ENCODE measurements at places on chromosomes 16 and 17.

- DNase-seq = no peak
Measured at GRCh38 chr17:48470388-48471034, 40.5 kb upstream of the SKAP1 start.

DNA sequence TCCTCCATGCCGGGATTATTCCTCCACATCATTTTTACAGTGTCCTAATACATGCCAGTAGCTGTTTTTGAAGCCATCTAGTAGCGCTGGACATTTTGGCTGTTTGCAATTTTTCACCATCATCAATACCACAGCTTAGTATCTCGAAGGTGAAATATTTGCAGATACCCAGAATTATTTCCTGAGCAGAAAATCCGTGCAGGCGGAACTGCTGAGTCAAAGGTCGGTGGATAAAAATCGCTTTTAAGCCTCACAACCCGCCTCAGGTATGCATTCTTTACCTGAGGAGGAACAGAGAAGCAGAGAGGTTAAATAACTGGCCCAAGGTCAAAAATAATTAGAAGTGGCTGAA is 584 bp upstream of the TNRC6A start:
- no peak for DNase-seq

DNA sequence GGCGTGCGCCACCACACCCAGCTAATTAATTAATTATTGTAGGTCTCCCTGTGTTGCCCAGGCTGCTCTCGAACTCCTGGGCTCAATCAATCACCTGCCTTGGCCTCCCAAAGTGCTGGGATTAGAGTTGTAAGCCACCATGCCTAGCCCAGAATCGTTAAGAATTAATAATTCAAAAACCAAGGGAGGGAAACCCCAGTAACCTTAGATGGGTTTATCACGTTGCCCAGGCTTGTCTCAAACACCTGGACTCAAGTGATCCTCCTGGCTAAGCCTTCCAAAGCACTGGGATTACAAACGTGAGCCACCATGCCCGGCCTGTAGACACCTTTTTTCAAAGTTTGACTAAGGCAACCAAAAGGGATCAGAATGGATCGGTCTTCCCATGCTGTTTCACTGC is 21.6 kb downstream of the CD300LF start:
- DNase-seq = no peak

DNA sequence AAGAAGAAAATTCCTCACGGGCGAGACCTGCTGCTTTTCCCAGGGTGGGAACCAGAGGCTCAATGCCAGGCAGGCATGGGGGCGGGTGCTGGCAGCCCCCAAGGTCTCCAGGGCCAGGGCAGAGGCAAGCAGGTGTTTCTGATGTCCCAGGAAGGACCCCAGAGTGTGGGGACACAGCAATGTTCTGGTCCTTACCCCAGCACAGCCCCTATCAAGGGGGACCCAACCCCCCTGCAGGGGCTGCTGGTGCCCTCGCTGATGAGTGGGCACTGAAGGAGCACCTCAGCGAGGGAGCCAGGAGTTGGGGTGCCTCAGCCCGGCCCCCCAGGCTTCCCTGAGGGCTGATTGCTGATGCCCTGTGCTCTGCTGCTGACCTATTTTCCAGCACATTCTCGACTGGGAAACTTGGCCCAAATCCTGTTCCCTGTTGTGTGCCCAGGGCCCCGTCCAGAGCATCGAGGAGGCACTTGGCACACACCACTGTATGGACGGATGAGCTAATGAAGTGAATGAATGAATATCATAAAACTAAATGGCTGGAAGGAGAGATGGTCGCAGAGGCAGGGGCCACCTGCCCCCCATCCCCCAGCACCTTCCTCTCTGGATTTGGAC is 2.8 kb downstream of the DBNDD1 start:
- no peak for DNase-seq

GRCh38 chr17:19357351-19357750 is 5.2 kb downstream of the B9D1 start:
- no peak for DNase-seq

GRCh38 chr16:2223942-2224486 is 623 bp downstream of the E4F1 start:
- peak; percentile 33 for DNase-seq

GRCh38 chr16:28001184-28001583 is 62.3 kb downstream of the GSG1L start:
- DNase-seq = no peak

- no peak for DNase-seq
Measured at GRCh38 chr16:85836706-85837582, 37.4 kb downstream of the COX4I1 start.

- no peak for DNase-seq
Measured at GRCh38 chr17:71919186-71919585, 201.6 kb upstream of the SOX9 start.

DNA sequence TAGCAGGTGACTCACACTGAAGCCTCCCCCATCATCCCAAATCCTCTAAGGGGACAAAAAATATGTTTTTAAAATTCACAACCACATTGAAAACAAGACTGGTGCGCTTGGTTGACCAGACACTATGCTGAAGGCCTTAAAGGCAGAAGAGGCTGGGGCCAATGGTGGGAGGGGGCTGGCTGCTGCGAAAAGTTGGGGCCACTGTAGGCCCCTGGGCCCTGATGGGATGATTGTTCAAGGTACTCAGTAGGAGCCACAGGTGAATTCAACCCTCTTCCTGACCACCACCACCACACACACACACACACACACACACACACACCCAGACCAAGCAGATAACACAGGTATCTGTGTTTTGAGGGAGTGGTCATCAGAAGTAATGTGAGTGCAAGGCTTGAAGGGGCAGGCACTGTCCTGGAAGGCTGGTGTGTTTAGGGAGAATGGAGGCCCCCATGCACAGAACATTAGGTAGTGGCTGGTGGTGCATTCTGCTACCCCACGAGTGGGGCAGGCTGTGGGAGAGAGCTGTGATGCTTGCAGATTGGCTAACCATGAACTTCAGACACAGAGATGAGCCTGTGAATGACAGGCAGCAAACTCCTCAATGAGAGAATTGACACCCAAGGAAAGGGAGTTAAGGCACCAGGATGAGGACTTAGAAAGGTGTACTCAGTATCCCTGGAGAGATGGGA is 55.0 kb downstream of the NT5M start:
- no peak for DNase-seq

GRCh38 chr17:41338961-41339485 is 11.6 kb downstream of the KRT33A start:
- peak; percentile 46 for DNase-seq

GRCh38 chr17:28041844-28042656 is 427 bp upstream of the NLK start:
- no peak for DNase-seq

DNA sequence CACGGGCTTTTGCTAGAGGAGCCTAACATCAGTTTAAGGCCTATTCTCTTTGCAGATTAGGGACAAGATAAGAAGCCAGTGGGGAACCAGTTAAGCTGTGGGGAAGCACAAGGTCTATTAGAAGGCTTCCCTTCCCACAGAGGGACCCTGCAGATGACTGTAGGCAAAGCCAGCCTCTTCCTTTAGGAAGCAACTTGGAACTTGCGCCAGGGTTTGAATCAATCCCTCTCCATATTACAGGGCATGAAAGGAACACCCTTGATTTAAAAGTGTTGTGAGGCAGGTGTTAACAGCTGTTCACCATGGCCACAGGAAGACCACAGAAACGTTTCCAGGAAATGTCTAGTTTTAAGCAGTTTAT is 77.3 kb downstream of the RPTOR start:
- DNase-seq = no peak

DNA sequence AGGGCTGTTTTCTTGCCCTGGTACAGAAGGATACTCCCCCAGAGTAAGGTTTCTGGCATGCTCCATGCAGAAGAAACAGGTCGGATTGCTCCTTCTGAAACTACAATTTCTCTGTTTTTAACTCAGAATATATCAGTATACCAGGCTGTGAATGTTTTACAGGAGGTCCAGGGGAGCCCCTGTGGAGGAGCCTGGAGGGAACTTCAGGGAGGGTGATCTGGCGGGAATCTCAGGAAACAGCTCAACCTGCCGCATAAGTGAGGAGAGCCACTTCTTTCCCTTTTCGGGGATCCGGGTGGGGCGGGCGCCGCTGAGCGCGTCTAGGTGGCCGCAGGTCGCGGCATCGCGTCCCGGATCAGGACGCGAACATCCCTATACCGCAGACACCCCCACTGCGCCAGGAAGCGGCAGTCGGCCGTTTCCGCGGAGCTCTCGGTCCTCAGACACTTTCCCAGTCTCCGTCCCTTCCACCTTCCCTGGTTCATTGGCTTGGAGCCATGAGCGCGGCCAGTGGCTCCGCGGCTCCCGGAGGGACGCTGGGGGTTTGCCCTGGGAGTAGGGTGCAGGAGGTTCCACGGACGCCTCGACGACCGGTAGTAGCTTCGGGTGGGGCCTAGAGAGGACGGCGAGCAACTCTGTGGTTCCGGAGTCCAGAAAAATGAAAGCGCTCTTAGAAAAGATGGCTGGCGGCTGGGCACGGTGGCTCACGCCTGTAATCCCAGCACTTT is 3.1 kb upstream of the ZNF764 start:
- peak; percentile 38 for DNase-seq

DNA sequence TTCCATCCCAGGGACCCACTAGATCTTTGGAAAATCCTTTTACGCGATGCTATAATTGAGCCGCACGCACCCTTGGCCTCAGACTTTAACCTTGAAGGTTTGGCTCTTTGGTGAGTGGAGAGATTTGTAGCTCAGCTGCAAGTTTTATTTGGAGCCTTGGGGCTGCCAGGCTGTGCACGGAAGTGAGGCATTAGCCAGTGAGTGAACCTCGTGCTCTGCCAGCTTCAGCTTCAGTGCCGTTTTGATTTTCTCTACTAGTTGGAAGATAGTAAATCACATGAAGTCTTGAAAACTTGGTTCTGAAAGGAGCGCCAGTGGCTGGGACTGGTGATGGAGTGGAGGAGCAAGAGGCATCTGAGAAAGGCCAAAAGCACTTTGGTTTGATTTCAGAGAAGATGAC is 17.3 kb downstream of the CRHR1 start:
- DNase-seq = no peak

DNA sequence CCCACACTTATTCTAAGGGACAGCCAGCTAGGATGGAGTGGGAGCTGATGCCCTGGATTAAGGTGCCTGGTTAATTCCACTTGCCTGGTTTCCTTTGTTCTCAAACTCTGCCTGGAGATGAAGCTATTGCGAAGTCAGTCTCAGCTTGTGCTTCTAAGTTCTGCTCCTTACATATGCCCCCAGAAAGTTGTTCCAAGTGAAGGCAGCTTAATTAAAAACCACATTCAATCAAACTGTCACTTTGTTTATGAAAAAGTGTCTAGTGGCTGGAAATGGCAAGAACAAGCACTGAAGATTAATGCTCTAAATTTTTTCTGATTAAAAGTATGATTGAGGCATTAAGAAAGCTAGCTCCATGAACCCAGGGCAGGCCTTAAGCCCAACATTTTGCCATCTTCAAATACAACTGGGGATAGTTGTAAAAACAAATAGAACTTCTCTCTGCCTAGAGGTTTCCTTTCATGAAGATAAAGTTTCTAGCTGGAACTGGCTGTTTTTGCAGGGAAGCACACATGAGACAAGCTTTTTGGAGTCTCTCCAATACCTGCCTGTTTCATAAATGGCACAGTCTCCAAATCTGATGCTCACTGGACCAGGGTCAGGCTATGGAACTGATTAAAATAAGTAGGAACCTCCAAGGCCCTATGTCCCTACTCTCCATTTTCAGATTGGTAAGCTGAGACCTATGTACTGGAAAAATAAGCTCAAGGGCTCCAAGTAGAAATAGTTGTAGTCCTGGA is 100.9 kb downstream of the GRIN2A start:
- DNase-seq = no peak

- no peak for DNase-seq
Measured at GRCh38 chr16:2450535-2450934, 9.4 kb upstream of the TEDC2 start.

DNA sequence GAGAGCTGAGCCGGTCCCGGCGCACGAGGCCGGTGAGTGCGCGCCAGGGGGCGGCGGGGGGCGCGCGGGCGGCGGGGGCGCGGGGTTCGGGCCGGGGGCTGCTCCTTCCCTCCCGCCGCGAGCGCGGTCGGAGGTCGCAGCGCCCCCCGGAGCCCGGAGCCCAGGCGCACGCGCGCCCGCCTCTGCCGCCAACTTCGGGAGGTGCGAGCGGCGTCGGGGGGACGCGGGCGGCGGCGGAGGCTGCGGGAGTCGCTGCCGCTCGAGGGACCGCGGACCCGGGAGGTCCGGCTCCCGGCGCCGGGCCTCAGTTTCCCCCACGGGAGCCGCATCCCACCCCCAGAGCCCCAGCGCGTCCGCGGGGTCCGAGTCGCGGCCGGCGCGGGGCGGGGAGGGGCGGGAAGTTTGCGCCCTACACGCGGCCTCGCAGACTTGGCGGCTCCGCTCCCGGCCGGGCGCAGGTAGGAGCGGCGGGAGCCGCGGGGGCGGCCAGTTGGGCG is at the start of gene PRR35:
Gene PRR35, plus strand, starts transcription at position 191 of the 497 bp plus-strand sequence. CDS start 2,901 bp downstream, outside the sequence.
- DNase-seq = no peak
